ENCODE measurements at places on chromosomes 4 and X. TPM values are rescaled to one million over a fixed set of nuclear protein-coding genes. Genes with fewer than 3 reads are reported as not detected.

- H3K27me3 ChIP-seq, result no peaks in the 10 kb centered on the region
- no peak overlapping the region for H3K27ac ChIP-seq
- H3K4me3 ChIP-seq, result no peak overlapping the region
- no peaks in the 10 kb centered on the region for H3K4me1 ChIP-seq
- no peak for DNase-seq
These were observed 59.7 kb upstream of the EDA2R start for GRCh38 chrX:66698273-66699204.

GRCh38 chrX:19640693-19641374 lies 125.5 kb upstream of the MAP3K15 start:
- no peak overlapping the region for H3K27ac ChIP-seq
- no peaks in the 10 kb centered on the region for H3K27me3 ChIP-seq
- DNase-seq, result no peak
- H3K4me1 ChIP-seq, result peaks cover 18% of the 10 kb centered on the region

- H3K4me1 ChIP-seq, result peaks cover 47% of the 10 kb centered on the region
- no peaks in the 10 kb centered on the region for H3K36me3 ChIP-seq
- no peak for DNase-seq
- H3K4me3 ChIP-seq, result no peak overlapping the region
These were observed 71.8 kb upstream of the SMARCA5 start for GRCh38 chr4:143441678-143442077.

- no peak overlapping the region for H3K27ac ChIP-seq
- H3K4me3 ChIP-seq, result no peak overlapping the region
- no peaks in the 10 kb centered on the region for H3K36me3 ChIP-seq
- H3K27me3 ChIP-seq, result no peaks in the 10 kb centered on the region
- no peak for DNase-seq
These were observed 329.7 kb downstream of the FBXW7 start for GRCh38 chr4:152206185-152206584.

GRCh38 chr4:119231491-119231890 lies 19.0 kb downstream of the USP53 start:
- no peak for DNase-seq
- H3K27ac ChIP-seq, result no peak overlapping the region
- no peaks in the 10 kb centered on the region for H3K27me3 ChIP-seq

The NDUFA1 gene
- total RNA-seq, result 50.9 TPM

DNA sequence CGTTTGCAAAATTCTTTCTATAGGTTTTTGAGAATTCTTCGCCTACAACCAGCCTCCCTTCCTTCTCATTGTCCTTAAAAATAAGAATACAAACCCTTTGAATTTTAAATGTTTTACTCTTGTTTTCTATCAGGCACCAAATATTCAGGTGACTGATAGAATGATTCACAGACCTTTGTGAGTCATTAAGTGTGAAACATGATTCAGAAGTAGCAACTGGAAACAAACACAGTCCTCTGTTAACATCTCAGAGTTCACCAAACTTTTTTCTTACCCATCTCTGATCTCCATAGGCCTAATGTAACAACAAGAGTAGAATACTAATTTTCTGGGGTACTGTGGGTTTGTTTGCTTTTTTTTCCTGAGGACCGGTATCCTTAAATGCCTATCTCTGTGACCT lies 63.4 kb upstream of the MAB21L2 start:
- no peaks in the 10 kb centered on the region for H3K4me1 ChIP-seq
- no peak overlapping the region for H3K4me3 ChIP-seq
- no peaks in the 10 kb centered on the region for H3K27me3 ChIP-seq
- DNase-seq, result no peak

The TLR1 gene
- total RNA-seq, result 16.5 TPM

DNA sequence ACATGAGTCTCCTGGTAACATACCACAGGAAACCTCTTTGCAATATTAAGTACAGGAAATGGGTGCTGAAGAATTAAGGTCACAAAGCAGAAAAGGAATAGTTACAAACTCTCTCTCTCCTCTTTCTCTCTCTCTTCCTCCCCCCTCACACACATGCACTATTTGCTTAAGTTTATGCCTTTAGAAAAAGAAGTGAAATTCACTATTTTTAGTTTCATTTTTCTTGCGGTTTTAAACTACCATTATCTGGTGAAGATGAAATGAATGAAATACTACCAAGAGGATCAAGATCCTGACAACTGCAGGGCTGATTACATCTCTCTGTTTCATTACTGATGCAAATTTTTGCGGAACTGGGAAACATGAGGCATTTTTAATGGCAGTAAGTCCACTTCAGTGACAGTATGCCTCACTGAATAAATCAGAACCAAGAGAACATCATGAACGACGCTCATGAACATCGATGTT lies 64.3 kb upstream of the FTHL17 start:
- H3K36me3 ChIP-seq, result no peaks in the 10 kb centered on the region
- H3K27me3 ChIP-seq, result no peaks in the 10 kb centered on the region
- DNase-seq, result no peak
- no peak overlapping the region for H3K4me3 ChIP-seq
- no peaks in the 10 kb centered on the region for H3K4me1 ChIP-seq
